Activated CD4-positive, alpha-beta T cell treated with anti-CD3 and anti-CD28 coated beads for 24 hours (primary cell): ENCODE measurements at places on chromosomes 2 and 18.

DNA sequence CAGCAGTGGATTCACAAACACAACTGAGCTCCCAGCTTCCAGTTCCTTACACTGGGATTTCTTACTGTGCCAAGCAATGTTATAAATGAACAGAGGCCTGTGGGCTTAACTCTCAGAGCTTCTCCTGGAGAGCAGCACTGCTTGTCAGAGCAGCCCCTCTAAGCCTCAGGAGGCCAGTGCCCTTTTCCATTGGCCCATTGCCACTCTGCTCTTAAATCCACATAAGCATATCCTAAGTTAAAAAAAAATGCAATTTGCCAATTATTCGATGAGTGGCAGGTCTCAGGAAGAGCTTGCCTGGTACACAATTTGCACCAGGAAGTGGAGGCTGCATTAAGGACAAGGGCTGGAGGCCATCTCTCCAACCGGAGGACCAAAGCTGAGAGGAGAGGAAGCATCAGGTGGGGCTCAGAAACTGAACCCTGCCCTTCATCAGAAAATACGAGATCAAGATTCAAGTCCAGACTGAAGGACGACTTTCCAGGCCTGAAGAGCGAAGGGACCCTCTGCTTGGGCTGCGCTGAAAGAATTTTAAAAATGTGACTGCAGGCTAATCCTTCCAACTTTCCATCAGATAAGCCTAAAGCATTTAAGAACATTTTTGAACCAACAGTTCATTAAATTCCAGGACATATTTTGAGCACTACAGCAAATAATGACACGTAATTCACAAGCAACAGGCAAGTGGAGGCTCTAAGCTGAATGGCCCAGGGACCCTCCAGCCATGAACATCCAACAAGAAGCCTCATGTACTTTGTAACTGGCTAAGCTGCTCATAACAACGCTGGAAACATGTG, 28.4 kb upstream of the PXDN start:
- DNase-seq = no peak

- DNase-seq = no peak
These were observed 69.2 kb downstream of the NRXN1 start for GRCh38 chr2:50962731-50963130.

- DNase-seq = no peak
These were observed 48.7 kb upstream of the ZNF385B start for GRCh38 chr2:179909845-179910734.

DNA sequence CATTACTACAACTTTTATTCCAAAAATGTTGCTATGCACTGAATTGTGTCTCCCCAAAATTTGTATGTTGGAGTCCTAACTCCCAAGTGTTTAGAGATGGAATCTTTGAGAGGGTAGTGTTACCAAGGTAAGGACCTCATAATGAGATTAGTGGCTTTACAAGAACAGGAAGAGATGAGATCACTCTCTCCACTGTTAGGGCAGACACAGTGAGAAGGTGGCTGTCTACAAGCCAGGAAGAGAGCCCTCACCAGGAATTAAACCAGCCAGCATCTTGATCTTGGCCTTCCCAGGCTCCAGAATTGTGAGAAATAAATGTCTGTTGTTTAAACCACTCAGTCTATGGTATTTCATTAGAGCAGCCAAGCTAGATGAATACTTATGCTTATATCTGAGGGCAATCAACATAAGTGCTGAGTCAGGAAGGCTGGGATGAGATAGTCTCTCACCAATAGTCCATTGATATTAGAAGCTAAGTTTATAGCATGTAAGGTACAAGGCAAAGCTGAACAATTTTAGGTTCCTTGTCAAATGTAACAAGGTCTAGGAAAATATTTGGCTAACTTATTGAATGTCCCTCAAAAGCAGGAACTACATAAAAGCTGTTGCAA, 317.6 kb upstream of the REG3G start:
- no peak for DNase-seq

GRCh38 chr2:227872676-227873075, 1.2 kb downstream of the DAW1 start:
- DNase-seq = no peak

- no peak for DNase-seq
These were observed 139.6 kb upstream of the TRIB2 start for GRCh38 chr2:12577091-12577490.

GRCh38 chr2:230690439-230690838, 22.2 kb upstream of the CAB39 start:
- no peak for DNase-seq

GRCh38 chr2:8368463-8368862, 313.4 kb upstream of the ID2 start:
- no peak for DNase-seq

DNA sequence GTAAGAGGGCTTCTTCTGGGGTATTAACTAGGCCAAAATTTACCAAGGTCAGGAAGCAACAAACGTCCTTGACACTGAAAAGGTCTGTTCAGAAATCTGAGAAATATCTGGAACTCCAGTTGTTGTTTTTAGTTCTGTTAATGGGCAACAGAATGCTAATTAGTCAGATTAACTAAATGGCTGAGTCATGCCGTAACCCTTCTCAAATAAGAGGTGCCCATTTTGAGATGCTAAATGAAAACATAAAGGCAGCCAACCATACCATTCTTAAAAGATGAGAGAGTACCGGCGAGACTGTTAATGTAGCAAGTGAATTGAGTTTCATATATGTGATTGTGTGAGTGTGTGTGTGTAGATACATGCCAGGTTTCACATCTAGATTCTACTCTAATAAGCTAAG, 147.9 kb upstream of the GAREM1 start:
- no peak for DNase-seq

DNA sequence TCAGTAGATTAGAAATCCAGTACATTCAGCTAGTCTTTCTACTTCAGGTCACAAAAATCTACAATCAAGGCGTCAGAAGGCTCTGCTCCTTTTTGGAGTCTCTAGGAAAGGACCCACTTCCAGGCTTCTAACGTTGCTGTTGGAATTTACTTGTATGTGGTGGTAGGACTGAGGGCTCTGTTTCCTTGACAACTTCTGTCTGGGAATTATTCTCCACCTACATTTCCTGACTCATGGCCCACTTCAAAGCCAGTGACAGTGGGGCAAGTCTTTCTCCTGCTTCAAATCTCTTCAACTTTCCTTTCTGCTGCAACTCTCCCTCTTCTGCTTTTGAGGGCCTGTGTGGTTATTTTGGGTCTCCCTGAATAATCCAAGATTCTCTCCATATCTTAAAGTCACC, 10.4 kb upstream of the TMX3 start:
- no peak for DNase-seq

GRCh38 chr2:65025453-65026123, 30.6 kb upstream of the CEP68 start:
- DNase-seq = no peak

- DNase-seq = no peak
These were observed 236.7 kb downstream of the PRKCE start for GRCh38 chr2:45888167-45888566.

DNA sequence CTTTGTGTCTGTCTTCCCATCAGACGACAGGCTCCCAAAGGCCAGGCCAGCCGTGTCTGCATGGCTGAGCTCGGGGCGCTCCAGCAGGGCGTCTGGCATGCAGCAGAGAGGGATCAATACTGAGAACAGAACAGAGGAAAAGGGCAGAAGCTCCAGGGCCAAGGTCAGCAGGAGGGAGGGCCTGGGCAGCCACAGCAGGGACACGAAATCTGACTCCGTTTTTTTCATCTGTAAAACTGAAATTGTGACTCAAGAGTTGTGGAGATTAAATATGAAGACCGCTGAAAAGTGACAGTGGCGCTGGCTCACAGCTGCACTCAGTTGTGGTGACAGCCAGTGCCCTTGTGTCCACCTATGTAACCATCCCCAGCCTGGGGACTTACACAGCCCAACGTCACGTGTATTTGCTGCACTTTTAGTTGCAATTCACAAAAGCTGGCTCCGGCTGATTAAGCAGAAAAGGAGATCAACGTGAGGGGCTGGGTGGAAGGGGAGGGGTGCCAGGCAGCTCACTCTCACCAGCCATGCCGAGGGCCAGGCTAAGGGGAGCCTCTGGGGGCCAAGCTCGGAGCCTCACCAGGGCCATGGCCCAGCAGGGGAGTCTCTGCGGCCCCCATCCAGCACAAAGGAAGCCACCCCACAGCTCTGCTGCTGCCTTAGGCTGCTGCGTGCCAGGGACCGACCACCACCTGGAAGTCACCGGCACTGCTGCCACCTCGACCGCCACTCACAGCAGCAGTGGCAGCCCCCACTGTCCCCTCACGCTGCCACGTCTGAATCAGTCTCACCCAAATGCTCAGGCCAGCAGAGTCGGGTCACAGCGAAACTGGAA, 74.7 kb downstream of the EIPR1 start:
- DNase-seq = no peak

DNA sequence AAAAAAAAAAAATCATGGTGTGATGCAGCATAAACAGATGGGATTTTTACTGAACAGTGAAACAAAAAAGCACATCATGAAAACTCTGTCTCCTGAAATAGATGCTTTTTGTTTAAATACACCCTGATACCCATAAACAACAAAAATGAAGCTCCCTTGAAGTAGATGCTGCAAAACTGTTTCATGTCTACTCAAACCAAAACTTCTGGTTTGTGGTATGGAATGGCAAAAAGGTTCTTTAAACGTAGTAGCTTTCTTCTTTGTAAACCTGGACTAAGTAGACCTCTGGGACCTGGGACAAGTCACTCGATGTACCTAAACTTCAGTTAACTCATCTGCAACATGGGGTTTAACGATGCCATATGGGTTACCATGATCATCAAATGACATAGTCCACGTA, 64.4 kb upstream of the RAPH1 start:
- no peak for DNase-seq

DNA sequence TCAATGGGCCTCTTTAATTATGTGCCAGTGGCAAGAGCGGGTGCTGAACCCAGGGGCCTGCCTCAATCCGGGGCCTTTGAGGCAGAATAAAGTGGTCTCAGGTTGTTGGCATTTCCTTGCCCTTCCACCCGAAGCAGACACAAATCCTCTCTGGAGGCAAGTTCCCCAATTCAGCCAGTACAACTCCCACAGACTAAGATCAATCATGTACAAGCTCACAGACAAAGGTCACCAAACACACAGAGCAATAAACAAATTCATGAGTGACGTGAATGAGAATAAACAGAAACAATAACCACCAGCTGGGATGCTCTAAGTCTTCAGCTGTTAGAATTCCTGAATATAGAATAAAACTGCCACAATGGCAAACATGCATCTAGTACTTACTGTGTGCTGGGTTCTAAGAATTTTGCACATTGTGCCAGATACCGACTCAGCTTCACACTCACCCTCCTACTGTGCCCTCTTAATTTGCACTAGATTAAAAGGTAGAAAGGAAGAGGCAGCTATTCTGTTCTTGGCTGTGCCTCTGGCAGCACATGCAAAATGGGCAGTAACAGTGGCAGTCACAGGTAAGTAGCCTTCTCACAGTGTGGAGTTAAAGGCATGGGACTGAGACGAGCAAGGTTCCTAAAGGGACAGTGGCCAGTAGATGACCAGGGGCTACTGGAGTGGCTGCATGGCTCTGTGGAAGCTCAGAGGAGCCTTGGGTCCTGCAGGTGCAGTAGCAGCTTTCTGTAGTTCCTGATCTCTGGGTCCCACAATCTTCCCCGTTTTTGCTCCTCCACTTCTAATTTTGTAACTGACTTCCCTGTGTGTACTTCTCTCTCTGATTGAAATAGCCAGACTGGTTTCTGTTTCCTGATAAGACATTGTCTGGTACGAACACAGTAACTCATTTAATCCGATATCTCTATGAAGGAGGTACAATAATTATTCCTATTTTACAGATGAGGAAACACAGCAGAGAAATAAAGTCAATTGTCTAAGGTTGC, 34.6 kb upstream of the IL1B start:
- no peak for DNase-seq

DNA sequence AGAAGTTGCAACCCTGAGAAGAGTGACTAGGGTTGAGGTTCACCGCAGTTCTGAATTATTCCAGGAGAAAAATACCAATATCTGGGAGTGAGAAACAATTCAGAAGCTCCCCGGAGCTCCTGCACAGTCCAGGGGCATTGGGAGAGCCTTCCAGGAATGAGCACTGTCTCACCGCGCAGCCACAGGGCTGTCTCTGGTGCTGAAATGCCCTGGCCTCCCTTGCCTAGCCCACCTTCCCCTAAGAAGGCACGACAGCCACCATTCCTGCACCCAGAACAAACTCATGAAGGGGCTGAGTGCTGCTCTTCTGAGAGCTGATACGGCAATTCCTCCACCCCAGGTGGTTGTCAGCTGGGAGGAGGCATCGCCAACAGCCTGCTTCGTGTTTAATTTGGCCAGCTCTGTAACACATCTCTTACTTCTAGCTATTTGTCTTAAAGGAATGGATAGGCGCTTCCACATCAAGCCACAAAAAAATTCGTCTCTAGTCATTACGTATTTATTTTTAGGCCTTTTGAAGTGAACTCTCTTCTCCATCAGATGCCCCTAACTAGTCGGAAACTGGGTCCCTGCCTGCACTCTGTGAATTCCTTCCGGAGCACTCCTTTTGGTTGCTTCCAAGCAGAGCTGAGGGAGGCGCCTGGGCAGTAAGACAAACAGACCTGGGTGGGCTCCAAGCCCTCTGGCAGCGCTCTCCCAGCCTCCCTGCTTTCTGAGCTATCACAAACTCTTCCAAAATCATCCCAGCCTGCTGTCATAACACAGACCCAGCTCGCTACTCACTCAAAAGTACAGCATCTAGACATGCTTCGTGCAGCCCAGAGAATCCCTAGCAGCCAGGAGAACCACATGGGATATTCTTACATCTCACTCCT, 120.5 kb upstream of the CCDC68 start:
- no peak for DNase-seq

- no peak for DNase-seq
These were observed 64.9 kb downstream of the LNPK start for GRCh38 chr2:175937216-175937615.

DNA sequence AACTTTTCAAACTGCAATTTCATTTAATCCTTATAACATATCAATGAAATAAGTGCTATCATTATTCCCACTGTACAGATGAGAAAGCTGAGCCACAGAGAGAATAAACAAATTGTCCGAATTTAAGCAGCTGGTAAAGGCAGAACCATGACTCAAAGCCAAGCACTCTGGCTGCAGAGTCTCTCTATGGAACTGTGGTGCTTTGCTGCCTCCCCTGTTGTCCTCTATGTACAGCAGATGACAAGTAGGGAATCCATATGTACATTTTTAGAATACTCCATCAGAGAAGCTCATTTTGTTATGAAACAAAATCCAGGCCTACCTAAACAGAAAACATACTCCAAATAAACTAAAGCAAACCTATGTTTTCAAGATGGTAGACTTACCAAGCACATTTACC, 45.1 kb downstream of the FARSB start:
- DNase-seq = no peak

DNA sequence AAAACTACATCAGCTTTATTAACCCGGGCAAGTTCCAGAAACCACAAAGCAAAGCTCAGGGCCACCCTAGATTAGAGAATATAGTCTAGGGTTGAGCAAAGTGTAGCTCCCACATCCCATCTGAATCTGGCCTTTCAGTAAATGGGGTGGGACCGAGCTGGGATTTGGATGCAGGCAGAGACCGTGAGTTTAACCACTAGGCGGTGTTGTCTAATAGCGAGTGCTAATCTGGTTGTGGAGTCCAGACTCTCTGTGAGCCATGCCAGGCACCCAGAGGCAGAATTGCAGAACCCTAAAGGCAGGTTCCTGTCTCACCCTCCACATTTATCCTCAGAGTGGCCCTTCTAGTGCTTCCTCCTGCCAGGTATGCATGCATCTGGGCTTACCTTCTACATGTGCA, 435.9 kb downstream of the TSN start:
- DNase-seq = no peak

GRCh38 chr2:54975175-54975574, 75.1 kb downstream of the RTN4 start:
- no peak for DNase-seq
